GM12878 (cell line): ENCODE measurements at places on chromosomes 6 and 20. TPM values are rescaled to one million over a fixed set of nuclear protein-coding genes. Genes with fewer than 3 reads are reported as not detected.

GRCh38 chr6:109081026-109081425 is 13.6 kb downstream of the SESN1 start:
- no peak for DNase-seq

GRCh38 chr6:89830170-89830809 is 610 bp downstream of the CASP8AP2 start:
- DNase-seq = no peak

SLCO4A1 gene
- 13.3 and 16.1 TPM in 2 replicates for total RNA-seq

- no peak for DNase-seq
Measured at GRCh38 chr6:147859071-147859470, 350.6 kb downstream of the SAMD5 start.

GRCh38 chr6:143060806-143061596 is at the start of gene AIG1:
TSS of gene AIG1 (plus strand) at chr6:143060889. CDS start at chr6:143060926, 37 bp downstream.
- DNase-seq = no peak

TP53INP2 gene
- total RNA-seq = 13.0 and 13.5 TPM in 2 replicates

- no peak for DNase-seq
Measured at GRCh38 chr6:63997221-63997620, 361.6 kb downstream of the PHF3 start.

ANKRD66 gene
- not detected in 2 replicates for total RNA-seq

- no peak for DNase-seq
Measured at GRCh38 chr20:8862092-8862491, 206.8 kb upstream of the PLCB4 start.

DNA sequence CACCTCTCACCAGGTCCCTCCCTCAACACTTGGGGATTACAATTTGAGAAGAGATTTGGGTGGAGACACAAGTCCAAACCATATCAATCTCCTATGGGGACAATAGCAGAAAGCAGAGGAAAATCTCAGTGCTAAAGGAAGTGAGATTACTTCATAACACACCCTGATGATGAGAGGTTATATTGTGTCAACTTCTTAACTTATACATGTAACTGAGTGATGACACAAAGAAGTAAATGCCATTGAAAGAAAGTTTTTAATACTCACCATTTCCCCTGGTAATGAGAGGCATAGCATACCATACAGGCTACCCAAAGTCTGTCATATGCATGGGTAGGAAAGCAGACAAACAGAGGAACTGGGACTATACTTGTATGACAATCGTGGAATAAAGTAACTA is 137.2 kb downstream of the MMUT start:
- no peak for DNase-seq

DNA sequence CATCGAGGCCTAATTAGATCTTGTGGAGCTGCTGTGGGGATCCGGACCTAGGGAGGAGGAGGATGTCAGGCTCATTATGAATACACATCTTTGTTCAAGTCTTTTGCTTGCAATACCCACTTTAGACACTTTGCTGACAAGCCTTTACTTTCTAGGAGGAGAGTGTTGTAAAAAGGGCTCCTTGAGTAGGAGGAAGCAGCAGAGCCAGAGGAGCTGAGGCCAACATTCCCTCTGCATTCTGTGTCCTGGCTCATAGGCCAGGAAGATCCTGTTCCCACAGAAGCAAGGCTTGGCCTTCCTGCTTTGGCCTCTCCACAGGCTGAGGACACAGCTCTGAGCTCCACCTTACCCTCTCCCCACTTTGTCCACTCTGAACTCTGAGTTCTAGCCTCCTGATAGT is 67.1 kb downstream of the TPD52L1 start:
- DNase-seq = no peak

DNA sequence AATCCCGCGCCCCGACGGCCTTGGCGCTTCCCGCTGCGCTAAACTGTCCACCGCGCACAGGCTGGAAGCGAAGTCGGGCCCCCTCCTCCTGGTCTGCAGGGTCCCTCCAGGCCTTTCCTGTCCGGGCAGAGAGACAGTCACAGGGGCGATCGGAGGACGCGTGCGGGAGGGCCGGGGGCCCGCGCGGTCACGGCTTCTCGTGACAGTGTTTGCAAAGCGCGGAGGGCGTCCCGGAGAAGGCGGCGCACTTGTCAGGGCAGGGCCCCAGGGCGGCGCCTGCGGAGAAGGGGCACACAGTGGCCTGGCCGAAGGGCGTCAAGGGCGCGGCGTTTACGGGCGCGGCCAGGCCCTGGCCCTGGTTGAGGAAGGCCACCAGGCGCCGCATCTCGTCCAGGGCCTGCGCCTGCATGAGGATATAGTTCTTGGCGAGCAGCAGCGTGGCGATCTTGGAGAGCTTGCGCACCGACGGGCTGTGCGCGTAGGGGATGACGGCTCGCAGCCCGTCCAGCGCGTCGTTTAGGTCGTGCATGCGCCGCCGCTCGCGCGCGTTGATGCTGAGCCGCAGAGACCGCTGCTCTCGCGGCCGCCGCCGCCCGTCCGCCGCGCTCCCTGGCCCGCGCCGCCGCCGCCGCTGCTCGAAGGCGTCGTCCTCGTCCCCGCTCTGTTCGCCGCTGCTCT is 763 bp downstream of the BHLHE23 start:
- DNase-seq = no peak

GRCh38 chr6:39287601-39288000 is 26.6 kb downstream of the KCNK17 start:
- no peak for DNase-seq

DNA sequence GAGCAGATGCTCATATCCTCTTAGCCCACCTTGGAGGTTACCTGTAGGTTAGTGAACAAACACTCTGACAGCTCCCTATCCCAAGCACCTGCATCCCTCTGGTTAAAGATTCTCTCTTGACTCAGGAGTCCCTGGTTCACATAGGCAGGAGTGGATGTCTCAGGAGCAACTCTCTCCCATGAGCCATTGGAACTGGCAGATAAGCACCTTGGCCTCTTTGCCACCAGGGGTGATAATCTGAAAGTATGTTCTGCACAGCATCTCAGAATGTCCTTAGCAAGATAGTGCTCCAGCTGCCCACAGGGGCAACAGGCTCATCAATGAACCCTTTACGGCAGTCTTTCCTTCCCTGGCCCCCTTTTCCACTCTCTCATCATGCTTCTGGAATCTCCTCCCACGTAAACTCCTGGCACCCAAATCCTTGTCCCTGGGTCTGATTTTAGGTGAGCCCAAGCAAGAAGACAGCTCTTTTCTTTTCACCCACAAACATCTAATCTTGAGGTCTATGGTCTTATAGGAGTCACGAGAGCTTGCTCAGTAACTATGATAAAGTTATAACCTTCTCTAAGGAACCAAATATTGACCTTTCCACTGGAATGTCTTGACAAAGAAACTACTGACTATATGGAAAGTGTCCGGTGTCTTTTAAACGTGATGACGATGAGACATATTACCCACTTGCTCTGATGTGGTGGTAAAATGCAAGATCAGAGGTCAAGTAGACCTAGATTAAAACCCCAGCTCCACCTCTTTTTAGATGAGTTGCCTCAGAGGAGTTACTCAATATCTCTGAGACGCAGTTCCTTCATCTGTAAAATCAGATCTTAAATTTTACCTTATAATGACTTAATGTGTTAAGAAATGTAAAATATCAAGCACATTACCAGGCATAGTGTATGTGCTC is 39.8 kb upstream of the ISM1 start:
- DNase-seq = no peak

DNA sequence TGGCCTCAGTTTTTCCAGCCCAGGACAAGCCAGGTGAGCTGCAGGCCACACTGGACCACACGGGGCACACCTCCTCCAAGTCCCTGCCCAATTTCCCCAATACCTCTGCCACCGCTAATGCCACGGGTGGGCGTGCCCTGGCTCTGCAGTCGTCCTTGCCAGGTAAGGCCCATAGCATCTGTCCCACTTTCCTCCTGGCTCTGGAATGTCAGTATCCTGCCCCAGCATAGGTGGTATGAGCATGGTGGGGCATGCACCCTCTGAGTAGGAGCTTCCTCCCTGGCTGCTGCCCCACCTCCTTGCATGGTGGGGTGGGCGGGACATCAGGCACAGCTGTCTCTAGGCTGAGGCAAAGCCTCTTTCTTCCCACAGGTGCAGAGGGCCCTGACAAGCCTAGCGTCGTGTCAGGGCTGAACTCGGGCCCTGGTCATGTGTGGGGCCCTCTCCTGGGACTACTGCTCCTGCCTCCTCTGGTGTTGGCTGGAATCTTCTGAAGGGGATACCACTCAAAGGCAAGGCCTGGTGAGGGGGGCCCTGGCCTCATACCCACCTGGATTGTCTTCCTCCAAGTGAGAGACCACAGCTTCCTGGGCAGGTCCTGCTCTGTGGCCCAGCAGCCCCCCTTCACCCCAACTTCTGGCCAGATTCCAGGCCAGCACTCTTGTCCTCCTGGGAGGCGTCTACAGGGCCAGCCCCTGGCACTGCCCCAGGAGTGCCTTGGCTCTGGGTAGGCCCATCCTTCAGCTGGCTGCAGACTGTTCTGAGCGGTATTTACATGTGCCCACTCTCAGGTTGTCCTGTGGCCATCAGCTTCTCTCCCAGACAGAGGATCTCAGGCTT is 9.1 kb downstream of the PI16 start:
- no peak for DNase-seq

TMEM200A gene
- total RNA-seq = 7.6 and 9.0 TPM in 2 replicates

PPP2R5D gene
- total RNA-seq = 29.5 and 31.0 TPM in 2 replicates

GGTLC1 gene
- not detected in 2 replicates for total RNA-seq

MOG gene
- total RNA-seq = not detected in 2 replicates

SRMS gene
- total RNA-seq = not detected in 2 replicates

GRCh38 chr20:62678553-62678952 is 30.1 kb upstream of the NTSR1 start:
- no peak for DNase-seq

- DNase-seq = no peak
Measured at GRCh38 chr20:51745804-51746203, 22.4 kb downstream of the ATP9A start.

MUC22 gene
- total RNA-seq = 0.03 TPM in 1 of 2 replicates, not detected in the other

NTSR1 gene
- 0.05 TPM in 1 of 2 replicates, not detected in the other for total RNA-seq

DEFB124 gene
- not detected in 2 replicates for total RNA-seq

GRCh38 chr6:136169394-136170148 is 80.5 kb downstream of the MTFR2 start:
- DNase-seq = no peak

HSD17B8 gene
- 23.8 and 30.8 TPM in 2 replicates for total RNA-seq

GRCh38 chr6:49551078-49551865 is 804 bp downstream of the C6orf141 start:
- no peak for DNase-seq

- DNase-seq = no peak
Measured at GRCh38 chr6:123159861-123160260, 163.8 kb downstream of the CLVS2 start.

- DNase-seq = no peak
Measured at GRCh38 chr20:53852014-53852413, 218.4 kb downstream of the BCAS1 start.

DNA sequence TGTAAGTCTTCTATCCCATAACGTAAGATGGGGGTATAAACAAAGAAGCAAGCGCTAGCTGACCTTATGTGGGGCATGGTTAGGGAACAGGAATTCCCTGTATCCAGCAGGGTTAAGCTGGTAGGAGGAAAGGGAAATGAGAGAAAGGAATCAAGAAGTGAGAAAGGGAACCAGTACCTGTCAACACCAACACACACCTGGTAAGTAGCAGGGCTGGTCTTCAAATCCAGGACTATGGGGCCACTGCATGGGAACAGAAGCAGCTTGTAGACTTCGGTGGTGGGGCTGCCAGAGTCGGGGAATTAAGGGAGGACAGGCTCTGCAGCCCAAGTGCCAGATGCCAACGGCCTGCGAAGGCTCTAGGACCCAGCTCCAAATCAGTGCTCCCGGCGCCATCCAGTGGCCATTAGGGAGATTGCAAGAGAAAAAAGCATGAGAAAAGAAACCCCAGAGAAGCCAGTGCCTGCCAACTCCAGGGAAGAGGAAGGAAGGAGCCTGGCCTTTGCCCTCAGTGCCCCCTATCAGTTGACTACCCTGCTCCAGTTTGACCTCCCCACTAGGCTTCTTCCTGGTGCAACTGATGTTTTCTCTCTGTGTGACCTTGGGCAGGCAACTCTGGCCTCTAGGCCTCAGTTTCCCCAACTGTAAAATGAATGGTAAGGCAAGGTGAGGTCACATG is 15.8 kb upstream of the RBPJL start:
- no peak for DNase-seq

- DNase-seq = no peak
Measured at GRCh38 chr20:21534886-21535285, 21.0 kb upstream of the NKX2-2 start.

GRCh38 chr20:11248687-11249638 is 575.2 kb upstream of the JAG1 start:
- DNase-seq = no peak

DNA sequence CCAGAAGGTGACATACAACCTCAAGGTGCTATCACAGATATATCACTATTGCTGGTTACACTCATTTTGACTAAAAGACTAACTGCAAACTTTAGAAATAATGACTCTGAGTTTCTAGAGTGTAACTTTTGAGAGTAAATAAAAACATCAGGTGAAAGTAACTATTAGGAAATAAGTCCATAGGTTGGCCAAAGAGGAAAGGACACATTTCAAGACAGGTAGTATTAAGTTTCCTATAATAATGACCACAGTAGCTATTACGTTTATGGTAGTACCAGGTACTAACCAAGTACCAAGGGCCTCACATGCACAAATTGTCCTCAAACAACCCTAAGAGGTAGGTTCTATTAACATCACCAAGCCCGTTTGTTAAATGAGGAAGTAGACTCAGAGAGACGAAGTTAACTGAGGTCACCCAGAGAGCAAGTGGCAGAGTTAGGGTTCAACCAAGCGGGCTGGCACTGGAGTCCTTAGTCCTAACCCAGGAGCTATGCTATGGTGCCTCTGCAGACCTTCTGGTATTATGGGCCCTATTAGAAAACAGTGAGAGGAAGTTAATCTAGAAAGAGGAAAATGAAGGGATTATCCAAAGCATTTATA is 36.8 kb downstream of the HEBP2 start:
- no peak for DNase-seq

SLC35D3 gene
- not detected in 2 replicates for total RNA-seq

DNA sequence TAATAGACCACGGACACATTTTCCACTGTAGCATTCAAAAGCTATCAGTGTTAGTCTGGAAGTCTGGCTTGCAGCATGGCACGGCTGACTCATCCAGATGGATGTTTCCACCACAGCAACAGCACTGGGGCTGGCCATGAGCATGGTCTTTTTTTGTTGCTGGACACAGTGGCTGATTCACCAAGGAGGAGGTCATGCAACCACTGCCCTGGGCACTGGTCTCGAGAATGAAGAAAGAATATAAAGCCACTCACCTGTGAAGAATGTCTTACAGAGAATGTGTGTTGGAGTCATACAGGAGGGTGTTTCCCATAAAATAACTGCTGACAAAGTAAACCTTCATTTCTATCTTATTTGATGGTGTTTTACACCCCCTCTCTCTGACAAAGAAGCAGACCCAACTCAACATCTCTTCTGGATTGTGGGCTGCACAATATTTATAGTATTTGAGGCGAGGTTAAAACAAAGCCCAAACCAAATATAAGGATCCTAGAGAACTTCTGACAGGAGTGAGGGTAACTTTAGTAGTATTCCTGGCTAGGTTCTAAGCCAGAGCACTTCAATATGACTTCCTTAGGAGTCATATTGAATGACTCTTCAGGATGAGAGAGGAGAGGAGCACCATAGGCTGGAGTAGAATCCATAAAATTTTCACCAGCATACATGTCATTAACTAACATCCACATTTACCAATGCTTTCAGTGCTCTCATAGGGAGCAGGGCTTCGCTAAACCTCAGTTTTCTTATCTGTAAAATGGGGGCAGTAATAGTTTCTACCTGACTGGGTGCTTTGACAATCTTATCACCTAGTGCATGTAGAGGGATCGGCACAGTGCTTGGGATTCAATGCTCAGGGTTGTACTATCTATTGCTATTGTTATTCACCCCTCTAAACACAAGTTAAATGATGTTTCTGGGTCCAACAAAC is 121.4 kb downstream of the KIF13A start:
- DNase-seq = no peak

RNF5 gene
- total RNA-seq = 51.6 and 52.1 TPM in 2 replicates

GRCh38 chr6:139882977-139883728 is 508.7 kb upstream of the CITED2 start:
- no peak for DNase-seq
